ENCODE measurements at places on chromosomes 13 and 19.

DNA sequence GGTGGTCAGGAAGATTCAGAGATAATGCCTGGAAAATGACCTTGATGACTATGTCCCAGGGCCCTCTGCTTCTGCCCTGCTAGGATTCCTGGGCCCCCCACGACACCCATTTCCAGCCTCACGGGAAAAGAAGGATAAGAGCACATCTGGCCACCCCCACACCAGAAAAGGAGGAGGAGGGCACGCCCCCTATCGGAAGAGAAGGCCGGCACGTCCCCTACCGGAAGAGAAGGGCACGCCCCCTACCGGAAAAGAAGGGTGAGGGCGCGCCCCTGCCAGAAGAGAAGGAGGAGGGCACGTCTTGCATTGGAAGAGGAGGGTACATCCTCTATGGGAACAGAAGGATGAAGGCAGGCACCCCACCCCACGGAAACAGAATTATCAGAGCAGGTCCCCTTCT, 84.3 kb downstream of the IER2 start:
- DNase-seq: peak; percentile 54

DNA sequence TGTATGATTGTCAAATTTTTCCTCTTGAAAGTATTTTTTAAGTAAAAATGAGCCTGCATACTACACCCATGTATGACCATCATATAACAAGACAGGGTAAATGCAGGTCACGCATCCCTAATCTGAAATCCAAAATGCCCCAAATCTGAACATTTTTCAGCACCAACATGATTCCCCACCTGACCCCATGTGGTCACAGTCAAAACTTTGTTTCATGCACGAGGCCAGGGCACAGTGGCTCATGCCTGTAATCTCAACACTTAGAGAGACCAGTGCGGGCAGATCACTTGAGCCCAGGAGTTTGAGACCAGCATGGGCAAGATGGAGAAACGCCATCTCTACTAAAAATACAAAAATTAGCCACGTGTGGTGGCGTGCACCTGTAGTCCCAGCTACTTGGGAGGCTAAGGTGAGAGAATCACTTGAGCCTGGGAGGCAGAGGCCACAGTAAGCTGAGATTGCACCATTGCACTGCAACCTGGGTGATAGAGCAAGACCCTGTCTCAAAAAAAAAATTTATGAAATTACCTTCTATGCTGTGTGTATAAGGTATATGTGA, 63.7 kb upstream of the NPAS1 start:
- no peak for DNase-seq

DNA sequence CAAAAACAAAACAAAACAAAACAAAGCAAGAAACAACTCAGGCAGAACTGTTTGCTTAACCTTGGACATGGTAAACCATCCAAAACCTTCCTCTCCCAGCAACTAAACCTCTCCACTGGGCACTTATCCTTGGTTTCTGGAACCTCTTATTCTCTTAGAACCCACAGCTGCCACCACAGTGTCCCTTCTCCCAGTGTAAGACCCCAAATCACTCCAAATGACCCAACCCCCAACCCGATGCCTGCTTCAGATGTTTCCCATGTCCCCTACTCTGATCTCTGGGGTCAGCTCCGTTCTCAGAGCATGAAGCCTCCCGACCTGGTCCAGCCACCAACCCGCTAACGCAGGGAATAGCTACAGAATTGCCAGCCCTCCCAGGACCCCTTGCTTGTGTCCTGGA, 972 bp downstream of the KLK2 start:
- DNase-seq: no peak

- no peak for DNase-seq
Observed at GRCh38 chr19:4059453-4059871, 7.2 kb downstream of the ZBTB7A start.

- DNase-seq: no peak
Observed at GRCh38 chr13:93289053-93289452, 62.4 kb downstream of the GPC6 start.

DNA sequence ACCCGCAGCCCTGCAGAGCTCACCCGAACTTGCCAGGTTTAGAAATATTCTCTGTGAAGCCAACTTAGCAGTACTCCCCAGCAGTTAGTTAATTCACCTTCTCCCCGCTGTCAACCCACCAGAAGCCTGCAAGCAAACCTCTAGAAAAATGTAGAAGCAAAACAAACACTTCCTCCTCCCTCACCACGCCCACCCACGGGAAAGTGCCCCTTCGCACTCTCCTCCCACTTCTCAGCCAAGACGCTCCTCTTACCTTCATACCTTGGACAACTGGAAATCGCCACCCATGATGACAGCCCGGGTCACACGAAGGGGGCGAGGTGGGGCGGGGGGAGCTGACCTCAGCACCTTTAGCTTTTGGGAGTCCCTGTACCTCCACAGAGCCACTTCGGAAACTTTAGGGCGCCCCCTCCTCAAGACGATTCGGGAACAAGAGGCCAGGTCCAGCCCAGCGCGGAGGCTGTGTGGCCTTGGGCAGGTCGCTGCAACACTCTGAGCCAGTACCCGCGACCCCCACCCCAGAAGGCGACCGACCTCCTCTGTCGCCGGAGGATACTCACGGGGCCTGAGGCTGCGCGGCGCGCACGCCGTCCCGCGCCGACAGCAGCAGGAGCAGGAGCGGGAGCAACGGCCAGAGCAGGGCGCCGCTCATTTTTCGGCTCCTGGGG, 485 bp downstream of the CPAMD8 start:
- no peak for DNase-seq

DNA sequence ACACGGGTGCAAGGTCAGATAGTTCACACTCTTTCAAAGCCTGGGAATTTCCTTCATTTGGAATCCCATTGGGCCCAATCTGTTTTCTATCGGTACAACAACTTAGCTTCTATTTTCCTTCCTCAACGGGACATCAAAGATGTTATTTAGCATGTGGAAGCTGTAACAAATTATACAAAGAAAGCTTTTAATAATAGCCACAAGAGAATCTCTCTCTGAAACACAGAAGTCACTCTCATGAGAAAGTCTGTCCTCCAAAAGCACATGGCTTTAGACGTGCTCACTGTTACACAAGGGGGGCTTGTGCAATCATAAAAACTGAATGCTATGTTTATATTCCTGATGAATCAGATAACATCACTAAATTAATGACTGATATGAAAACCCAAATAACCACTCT, 28.9 kb upstream of the CYSLTR2 start:
- DNase-seq: no peak

DNA sequence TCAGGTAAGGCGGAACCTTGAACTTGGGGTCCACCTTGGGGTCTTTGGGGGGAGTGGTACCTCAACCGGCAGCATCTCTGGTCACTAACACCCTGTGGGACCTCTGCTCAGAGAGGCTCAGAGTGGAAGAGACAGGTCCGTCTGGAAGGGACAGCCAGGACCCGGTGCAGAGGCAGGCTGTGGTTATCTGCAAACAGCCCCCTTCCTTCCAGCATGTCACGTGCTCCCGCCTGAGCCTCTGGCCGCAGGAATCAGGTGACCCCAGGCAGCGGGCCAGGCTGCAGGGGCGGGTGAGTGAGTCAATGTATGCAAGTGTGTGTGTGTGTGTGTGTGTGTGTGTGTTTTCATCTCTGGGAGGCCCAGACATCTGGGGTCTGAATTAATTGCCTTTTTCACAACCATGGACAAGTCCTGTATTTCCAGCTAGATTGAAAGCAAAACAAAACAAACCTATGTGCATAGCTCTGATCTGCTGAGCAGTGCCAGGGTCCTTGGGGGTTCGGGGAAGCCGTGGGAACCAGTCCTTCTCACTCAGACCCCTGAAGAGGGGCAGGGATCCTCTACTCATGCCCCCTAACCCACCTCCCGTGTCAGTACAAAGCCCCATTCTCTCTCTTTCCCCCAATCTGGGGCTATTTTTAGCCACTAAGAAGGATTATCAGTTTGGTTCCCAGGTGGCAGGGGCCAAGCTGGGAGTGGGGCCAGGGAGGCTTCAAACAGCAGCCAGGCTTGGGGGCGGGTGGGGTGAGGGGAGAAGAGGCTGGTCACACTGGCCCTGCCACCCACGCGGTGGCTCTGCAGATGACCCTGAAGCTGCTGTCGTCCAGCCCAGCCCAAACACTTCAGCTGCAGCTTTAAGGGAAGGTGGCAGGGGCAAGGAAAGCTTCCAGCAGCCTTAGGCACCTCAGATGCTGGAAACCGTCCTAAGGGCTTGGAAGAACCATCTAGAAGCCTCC, 31.4 kb downstream of the CERS4 start:
- no peak for DNase-seq

GRCh38 chr19:13076787-13077186, 25.9 kb downstream of the LYL1 start:
- DNase-seq: no peak

- no peak for DNase-seq
Observed at GRCh38 chr19:49243129-49243528, 81.9 kb downstream of the SLC6A16 start.

DNA sequence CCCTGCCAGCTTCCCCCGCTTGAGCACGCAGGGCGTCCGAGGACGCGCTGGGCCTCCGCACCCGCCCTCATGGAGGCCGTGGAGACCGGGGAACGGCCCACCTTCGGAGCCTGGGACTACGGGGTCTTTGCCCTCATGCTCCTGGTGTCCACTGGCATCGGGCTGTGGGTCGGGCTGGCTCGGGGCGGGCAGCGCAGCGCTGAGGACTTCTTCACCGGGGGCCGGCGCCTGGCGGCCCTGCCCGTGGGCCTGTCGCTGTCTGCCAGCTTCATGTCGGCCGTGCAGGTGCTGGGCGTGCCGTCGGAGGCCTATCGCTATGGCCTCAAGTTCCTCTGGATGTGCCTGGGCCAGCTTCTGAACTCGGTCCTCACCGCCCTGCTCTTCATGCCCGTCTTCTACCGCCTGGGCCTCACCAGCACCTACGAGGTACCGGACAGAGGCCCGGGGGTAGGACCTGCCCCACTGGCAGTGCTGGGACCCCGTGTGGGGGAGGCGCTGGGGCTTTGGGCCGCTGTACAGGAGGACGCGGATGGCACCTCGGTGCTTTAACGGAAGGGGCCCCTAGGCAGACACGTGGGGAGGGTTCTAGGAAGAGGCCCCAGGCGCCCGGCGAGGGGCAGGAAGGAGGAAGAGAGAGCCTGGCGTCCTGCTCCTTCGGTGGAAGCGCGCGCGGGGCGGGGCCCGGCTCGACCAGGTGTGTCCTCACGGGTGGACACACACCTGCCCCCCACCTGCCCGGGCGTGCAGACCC, 681 bp downstream of the SLC5A5 start:
- DNase-seq: no peak

DNA sequence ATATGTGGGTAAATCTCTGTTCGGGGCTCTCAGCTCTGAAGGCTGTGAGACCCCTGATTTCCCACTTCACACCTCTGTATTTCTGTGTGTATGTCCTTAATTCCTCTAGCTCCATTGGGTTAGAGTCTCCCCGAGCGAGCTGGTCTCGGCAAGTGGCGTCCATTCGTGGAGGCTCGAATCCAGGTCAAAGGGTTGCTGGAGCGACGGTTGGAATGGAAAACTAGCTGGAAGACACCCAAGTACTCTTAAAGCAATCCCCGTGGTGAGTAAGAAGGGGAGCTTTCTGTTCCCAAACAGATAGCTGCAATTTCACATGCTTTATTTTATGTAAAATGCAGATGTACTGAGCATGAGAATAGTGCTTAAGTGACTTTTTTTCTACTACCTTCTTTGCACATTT, 277.5 kb upstream of the SGCG start:
- no peak for DNase-seq

DNA sequence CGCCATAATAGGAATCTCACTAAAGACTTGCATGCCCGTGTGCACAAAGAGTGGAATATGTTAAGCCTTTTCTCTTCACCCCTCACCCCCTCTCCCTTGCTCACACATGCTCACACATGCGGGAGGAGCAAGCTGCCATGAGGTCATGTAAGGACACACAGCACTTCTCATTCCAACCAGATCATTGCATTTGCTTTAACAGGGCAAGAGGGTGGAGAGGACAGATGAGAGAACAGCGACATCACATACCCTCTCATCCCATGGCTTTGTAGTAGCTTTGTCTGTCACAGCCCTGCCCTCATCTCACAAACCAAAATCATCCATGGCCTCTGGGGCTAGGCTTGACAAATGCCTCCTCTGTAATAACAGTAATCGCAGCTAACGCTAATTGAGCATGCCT, 145.6 kb upstream of the FRY start:
- DNase-seq: no peak

DNA sequence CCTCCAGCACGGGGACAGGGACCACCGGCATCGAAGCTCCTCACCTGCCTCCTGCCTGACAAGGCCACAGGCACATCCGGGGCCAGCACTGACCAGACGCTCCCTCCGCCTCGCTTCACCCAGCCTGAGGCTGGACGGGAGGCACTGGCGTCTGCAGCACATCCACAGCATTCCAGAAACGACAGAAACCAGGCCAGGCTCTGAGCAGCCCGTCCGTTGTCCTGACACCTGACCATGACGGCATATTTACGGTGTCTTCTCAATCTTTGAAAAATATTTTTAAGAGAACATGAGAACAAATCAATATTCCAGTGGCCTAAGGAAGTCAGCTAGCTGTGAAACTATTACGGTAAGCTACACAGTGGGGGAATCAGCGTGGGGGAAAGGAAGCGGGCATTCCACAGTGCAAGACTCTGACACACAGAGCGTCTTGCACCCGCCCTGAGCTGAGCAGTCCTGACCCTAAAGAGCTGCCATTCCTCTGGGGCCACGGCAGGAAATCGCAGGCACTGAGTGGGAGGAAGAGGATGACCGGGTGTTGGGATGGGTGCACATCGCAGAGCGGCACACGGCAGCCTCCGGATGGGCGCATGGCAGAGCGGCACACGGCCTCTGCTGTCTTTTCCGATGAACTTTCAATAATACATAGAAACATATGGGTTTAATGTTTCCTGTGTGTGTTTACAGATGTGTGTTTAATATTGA, 26.8 kb downstream of the RASA3 start:
- no peak for DNase-seq

DNA sequence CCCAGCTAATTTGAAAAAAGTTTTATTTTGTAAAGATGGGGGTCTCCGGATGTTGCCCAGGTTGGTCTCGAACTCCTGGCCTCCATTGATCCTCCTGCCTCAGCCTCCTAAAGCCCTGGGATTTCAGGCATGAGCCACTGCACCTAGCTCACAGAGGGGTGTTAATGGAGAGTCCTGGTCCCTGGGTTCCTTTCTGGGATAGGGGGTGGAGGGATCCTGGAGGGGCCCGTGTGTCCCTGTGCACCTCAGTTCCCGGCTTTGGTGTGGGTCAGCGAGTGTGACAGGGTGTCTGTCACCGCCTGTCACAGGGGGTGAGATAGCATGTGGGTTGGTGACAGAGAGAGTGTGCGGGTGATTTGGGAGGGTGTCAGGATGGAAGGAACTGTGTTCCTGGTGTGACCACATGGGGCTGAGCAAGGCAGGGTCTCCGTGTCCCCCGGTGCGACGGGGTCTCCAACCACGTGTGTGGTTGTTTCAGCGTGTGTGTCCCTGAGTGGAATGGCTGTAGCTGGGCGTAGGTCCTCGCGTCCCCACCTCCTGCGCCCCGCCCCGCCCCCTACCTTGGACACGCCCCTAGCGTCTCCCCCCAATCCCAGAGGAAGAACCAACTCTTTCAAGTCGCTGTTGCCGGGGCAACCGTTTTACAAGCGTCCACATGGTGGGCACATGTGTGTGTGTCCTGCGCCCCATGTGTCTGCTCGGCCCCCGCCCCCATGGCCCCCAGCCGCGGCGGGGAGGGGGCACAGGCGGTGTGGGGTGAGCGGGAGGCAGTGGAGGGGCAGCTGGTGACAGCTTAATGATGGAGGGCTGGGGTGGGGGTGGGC, 2.9 kb upstream of the NRTN start:
- DNase-seq: no peak
